ENCODE measurements at places on chromosomes 12 and 14.
A peak's percentile ranks its signal among the peaks of the same experiment; 100 is the strongest.

GRCh38 chr14:85695300-85695699 lies 165.4 kb downstream of the FLRT2 start:
- DNase-seq = no peak

- DNase-seq = no peak
Measured at GRCh38 chr14:90517076-90517841, 120.4 kb downstream of the CALM1 start.

- DNase-seq = no peak
Measured at GRCh38 chr12:1932264-1932777, 13.9 kb upstream of the CACNA2D4 start.

DNA sequence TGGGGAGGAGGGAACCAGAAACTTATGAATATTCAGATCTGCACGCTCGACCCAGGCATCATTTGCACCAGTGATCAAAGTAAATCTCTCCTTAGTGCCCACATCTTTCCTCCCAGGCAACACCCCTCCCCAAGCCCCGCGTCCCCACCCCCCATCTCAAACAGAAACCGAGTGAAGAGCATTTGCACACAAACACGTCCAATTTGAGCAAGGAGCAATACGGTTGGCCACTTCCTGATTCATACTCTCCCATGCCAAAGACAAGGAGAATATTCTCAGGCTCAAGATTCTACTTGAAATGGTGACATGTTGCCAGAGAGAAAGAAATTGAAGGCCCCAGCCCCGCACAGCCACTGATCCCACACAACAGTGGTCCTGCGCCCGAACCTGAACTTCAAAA lies 7.1 kb downstream of the FOXN3 start:
- DNase-seq = no peak

DNA sequence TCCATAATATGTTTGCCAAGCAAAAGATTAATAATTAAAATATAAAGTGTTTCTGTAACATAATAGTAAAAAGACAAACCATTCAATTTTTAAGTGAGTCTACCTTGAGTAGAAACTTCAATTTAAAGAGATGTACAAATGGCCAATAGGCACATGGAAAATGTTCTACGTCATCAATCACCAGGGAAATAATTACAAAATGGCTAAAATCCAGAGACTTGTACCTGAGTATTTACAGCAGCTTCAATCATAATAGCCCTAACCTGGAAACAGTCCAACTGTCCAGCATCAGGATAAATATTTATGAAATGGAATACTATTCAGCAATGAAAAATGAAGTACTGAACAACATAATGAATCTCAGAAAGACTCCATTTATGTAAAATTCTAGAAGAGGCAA lies 95.5 kb upstream of the FAR2 start:
- DNase-seq = no peak

GRCh38 chr14:95360828-95361227 lies 41.1 kb upstream of the CLMN start:
- DNase-seq = no peak

- DNase-seq = peak; percentile 50
Measured at GRCh38 chr14:92551044-92551841, 37.7 kb downstream of the RIN3 start.

DNA sequence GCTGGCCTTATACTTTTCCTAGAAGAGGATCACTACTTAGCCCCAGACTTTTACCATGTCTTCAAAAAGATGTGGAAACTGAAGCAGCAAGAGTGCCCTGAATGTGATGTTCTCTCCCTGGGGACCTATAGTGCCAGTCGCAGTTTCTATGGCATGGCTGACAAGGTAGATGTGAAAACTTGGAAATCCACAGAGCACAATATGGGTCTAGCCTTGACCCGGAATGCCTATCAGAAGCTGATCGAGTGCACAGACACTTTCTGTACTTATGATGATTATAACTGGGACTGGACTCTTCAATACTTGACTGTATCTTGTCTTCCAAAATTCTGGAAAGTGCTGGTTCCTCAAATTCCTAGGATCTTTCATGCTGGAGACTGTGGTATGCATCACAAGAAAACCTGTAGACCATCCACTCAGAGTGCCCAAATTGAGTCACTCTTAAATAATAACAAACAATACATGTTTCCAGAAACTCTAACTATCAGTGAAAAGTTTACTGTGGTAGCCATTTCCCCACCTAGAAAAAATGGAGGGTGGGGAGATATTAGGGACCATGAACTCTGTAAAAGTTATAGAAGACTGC lies 1.5 kb downstream of the MGAT2 start:
- DNase-seq = no peak

DNA sequence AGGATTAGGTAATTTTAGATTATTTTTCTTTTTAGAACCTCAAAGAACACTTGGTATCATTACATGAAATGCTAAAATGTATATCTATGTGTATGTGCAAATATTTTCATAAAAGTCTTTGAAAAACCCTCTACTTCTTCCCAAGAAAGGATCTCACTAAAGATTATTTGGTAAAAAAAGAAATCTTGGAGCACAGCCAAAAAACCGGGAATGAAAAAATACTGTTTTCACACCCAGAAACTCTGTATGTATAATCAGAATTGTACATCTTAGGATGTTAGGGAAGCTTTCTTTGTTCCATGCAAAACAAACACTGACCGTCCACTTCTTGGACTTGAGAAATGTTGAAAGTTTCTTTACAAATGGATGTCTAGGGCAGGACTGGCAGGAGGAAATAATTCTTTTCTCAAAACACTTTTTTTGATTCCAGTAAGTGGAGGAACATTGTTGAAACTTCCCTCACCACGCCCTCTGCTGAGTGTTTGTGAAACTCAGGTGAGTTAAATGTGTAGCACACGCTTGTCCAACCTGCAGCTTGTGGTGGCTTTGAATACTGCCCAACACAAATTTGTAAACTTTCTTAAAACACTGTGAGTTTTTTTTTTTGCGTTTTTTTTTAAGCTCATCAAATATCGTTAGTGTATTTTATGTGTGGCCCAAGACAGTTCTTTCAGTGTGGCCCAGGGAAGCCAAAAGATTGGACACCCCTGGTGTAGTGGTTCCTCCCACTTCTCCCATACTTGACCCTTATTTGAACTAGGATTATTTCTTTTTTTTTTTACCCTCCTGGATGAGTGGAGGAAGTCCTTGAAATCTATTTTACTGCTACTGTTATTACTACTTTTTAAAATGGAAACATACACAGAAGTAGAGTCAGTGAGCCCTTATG lies 26.6 kb downstream of the FBXO34 start:
- peak; percentile 71 for DNase-seq

- no peak for DNase-seq
Measured at GRCh38 chr14:52837451-52837850, 46.0 kb upstream of the GNPNAT1 start.

DNA sequence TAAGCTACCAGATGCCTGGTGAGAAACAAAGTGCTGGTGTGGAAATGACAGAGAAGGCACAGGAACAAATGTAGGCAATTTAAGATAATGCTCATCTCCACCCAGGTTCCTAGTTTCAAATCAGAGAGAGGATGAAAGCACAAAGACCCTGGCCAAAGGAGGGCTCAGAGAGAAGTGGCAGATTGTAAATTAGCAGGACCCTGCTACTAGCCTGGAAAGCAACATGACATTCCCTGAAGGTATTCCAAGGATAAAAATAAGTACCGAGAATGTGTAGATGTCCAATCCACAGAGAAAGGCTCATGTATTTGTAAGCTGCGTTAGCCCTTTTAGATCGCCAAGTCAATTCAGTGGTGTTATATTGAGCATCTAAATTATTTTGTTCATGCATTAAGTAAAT lies 324.0 kb downstream of the TMEM117 start:
- no peak for DNase-seq

- no peak for DNase-seq
Measured at GRCh38 chr14:102754370-102755262, 22.6 kb upstream of the TRAF3 start.

- no peak for DNase-seq
Measured at GRCh38 chr12:109458771-109459208, 18.3 kb downstream of the KCTD10 start.

GRCh38 chr14:102500158-102500662 lies 9.4 kb downstream of the ANKRD9 start:
- DNase-seq = no peak

GRCh38 chr12:72738811-72739210 lies 466.6 kb downstream of the TRHDE start:
- no peak for DNase-seq

DNA sequence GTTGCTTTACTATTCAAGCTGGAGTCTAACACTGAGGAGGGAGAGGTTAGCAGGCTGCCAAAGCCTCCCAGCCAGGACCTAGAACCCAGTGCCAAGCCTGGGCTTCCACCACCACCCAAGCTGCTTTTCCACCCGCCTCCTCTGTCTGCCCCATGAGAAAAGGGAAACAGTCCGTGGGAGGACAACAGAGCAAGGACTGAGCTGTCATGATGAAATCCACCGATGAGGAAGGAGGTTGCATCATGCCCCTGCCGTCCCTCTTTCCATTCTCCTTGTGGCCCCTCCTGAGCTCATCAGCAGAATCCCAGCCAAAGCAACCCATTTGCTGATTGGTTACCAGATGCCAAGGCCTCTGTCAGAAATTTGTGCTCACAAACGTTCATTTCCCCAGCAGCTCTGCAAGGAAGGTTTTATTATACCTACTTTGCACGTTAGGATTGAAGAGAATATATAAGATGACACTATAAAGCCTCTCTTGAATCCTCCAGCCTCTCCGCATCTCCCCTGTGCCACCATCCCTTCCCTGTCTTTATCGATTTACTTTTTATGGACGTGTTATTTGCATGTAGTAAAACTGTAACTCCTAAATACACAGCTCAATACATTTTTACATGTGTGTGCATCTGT lies 6.3 kb upstream of the SERPINA1 start:
- DNase-seq = no peak

DNA sequence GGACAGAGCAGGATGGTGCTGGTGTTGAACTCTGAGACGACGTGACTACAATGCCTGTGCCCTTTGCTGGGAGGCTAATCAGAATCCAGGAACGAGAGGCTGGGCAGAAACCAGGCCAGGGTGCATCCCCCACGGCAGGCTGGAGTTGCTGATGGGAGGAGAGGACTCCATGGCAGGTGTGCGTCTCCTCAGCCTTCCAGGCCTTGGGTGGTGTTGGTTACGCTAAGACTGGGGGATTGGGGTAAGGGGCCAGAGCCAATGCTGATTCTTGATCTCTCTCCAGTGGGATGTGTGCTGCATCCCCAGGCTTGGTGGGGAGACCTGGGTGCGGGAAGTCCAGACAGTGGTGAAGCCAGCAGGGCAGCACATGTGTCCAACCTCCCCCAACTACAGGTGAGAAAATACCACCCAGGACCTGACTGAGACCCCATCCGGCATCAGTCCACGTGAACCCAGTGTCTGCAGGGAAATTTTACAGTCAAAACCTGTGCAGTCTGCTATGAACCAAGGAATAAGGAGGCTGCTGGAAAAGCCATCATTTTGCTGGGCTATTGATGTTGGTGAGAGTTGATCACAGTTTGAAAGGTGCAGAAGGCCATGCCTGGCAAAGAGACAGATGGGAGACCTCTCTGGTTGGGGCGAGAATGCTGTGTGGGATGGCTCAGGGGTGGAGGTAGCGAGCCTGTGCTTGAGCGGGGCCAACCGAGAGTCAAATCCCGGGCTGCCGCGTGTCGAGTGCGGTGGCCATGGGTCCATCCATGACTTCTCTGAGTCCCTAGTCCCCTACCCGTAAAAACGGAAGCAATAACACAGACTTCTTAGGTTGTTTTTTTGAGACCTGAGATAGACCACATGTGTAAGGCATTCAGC lies 89.8 kb downstream of the NTF3 start:
- DNase-seq = no peak

GRCh38 chr14:25049093-25049567 lies 817 bp downstream of the STXBP6 start:
- DNase-seq = no peak

GRCh38 chr14:78240567-78240966 lies 70.4 kb downstream of the NRXN3 start:
- DNase-seq = no peak

GRCh38 chr14:32507029-32507984 lies 178.2 kb downstream of the AKAP6 start:
- DNase-seq = no peak

DNA sequence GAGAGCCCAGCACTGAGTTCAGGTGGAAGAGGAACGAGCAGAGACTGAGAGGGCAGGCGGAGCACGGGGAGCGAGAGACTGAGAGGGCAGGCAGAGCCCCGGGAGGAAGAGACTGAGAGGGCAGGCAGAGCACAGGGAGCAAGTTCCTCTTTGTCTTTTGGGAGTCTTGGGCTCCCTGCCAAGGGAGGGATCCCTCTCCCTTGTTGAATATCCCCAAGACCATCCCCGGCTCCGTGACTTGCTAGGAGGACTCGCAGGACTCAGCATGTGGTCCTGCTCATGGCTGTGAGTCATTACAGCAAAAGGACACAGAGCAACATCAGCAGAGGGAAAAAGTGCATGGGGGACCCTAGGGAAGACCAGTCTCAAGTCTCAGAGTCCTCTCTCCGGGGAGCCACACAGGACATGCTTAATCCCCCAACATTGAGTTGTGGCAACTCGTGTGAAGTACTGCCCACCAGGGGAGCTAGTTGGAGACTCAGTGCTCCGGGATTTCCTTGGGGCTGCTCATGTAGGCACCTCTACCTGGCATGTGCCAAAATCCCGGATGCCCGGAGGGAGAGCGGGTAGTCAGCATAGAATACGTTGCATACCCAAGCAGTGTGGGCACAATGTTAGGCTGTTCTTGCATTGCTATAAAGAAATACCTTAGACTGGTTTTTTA lies 81.0 kb downstream of the CCDC92 start:
- DNase-seq = no peak

GRCh38 chr12:57609781-57610553 lies 1.3 kb upstream of the ARHGEF25 start:
- no peak for DNase-seq

GRCh38 chr12:39380090-39380489 lies 62.8 kb downstream of the KIF21A start:
- DNase-seq = no peak

GRCh38 chr12:132033627-132034026 lies 83.9 kb downstream of the EP400 start:
- no peak for DNase-seq

- no peak for DNase-seq
Measured at GRCh38 chr14:65650826-65651225, 238.3 kb downstream of the FUT8 start.

DNA sequence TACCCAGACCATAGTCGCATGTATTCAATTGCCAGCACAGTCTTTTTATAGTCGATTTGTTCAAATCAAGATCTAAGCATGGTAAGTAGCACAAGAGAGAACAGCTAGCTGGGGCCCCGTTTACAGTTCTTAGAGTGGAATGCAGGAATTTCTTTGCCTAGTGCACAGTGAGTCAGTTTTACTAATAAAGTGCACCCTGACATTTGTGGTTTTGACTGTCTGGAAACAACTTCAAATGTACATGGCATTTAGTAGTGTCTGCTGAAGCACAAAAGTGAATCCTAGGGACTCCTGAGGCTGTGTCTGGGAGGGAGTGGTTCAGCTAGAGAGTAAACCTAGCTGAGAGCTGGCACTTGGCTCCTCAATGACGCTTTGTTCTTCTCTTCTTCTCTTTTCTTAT lies 64.9 kb downstream of the TMX1 start:
- no peak for DNase-seq

GRCh38 chr12:105587237-105587636 lies 256.7 kb downstream of the C12orf75 start:
- DNase-seq = no peak

- no peak for DNase-seq
Measured at GRCh38 chr12:4372653-4373052, 6.9 kb downstream of the FGF23 start.

All from activated CD4-positive, alpha-beta T cell treated with anti-CD3 and anti-CD28 coated beads, Interleukin-2, Interleukin-4, amounts not matched to agents 100 ng/mL and 50 ng/mL, durations not matched to agents 16 hours and 8 hours (primary cell).